ENCODE measurements at places on chromosomes 4 and X.

DNA sequence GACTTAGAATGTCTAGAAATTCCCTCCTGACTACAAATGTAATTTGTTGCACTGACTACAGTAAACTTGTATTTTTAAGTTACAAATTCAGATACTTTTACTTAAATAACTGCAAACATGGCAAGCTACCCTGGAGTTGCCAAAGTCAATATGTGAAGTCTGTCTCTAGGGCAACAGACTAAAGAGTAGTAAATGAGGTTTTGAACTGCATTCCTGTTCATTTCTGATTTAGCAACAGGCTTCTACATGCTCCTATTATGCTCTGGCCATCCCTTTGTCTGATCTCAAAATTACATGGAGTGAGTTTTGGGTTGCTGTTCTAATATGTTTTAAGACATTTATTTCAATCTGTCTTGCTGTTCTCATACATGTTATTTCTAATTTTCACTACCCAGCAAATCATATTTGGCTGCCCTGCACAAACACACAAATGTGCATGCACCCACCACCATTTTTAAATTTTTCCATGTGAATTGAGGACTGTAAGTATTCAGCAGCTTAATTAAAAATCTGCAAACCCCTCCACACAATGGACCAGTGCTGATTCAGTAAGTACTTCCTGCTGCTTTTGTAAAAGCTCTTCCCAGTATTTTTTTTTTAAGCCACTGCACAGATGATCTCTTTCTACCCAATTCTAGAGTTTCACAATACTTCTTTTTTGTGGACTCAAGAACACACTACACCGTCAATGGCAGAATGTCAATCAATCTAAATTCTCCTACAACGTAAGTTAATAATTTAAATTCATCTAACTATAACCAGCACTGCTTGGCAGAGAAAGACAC lies 26.7 kb downstream of the SH3RF1 start:
- DNase-seq = peak; percentile 76

DNA sequence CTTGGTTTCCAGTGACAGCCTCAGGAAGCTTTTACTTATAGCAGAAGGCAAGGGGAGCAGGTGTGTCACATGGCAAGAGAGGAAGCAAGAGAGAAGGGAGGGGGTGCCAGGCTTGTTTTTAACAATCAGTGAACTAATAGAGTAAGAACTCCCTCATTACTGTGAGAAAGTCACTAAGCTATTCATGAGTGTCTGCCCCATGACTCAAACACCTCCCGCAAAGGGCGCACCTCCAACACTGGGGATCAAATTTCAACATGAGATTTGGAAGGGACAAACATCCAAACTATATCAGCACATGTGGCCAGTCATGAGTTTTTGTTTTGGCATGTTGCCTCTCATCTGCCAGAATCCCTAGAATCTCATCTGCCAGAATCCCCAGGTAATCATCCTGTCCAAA lies 183.5 kb upstream of the C1QTNF7 start:
- DNase-seq = no peak

DNA sequence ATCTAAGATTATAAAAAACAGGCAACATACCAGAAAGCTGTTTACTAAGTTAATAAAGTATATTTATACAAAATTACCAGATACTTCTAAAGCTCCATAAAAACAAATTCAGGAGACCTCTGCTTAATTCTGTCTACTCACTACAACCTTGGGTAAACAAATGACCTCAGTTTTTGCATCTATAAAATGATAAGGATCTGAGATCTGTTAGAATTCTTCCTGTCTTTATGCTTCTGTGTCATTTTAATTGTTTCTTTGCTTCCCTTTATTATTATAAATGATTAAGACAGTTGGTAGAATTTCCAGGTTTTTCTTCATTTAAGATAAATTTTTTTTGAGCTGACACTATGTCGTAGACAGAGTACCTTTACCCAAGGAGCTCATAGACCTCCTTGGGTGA lies 76.0 kb downstream of the ANK2 start:
- no peak for DNase-seq

DNA sequence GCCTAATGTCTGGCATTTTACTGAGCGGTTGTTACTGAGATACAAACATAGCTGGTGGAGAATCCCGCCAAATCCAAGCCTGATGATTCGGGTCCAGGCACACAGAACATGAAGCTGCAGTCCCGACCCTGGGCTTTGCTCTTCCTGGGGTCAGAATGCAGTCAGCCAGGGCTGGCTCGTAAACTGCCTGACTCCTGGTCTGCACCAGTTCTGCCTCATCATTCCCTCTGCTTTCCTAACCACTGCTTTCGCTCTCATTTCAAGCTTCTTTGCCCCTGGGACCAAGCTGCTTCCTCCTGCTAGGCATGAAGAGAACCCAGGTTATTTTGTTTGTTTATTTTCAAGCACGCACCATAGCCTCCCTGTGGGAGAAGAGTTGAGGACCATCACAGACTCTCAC lies 39.3 kb downstream of the GATB start:
- no peak for DNase-seq

DNA sequence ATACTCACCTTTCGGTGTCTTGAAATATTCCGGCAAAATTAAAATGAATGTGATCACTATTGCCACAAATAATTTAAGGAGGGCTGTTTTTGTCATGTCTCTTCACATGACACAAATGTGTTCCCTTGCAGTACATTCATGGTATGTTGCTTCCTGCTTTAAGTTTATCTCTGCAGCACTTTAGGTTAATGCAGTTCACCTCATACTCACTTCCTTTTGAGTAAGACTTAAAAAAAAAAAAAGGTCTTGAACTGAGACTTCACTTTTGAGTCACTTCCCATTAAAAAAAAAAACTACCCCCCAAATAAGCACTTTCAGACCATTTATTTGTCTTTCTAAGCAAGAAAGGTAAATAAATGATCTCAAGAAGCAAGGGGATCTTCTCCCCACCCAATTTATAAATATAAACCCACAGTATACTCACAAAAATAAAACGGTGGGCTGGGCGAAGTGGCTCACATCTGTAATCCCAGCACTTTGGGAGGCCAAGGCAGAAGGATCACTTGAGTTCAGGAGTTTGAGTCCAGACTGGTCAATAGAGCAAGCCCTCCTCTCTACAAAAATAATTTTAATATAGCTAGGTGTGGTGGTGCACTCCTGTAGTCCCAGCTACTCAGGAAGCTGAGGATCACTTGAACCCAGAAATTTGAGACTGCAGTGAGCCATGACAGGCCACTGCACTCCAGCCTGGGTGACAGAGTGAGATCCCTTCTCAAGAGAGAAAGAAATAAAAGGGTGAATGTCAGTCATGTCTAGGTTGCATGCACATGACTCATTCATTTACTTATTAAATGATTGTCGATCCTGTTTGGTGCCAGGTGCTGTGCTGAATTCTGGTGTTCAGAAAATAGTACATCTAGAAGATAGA lies at the start of gene TMEM156:
Gene TMEM156, minus strand, starts transcription at position 192 of the 868 bp plus-strand sequence. Its CDS starts 96 bp downstream, at position 96.
- DNase-seq = no peak

Data from AG04449 (cell line).